ENCODE measurements at places on chromosomes 12 and 14.

DNA sequence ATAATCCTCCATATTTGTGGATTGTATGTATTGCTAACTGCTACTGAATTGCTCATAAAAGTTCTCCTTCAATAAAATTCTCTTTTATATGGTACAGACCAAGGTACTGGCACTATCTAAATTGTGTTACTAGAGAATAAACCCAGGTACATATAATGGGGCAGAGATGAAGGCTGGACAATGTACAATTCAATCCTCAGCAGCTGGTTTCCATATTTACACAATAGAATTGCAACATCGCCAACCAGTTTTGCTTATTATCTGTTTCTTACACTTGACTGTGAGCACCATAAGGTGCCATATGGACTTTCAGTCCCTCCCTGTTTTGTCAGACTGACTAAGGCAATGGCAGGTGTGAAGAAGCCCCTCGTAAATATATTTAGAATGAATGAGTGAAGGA lies 18.1 kb downstream of the KITLG start:
- DNase-seq: no peak

GRCh38 chr12:52896190-52897100 lies 8.4 kb downstream of the KRT8 start:
- DNase-seq: no peak

DNA sequence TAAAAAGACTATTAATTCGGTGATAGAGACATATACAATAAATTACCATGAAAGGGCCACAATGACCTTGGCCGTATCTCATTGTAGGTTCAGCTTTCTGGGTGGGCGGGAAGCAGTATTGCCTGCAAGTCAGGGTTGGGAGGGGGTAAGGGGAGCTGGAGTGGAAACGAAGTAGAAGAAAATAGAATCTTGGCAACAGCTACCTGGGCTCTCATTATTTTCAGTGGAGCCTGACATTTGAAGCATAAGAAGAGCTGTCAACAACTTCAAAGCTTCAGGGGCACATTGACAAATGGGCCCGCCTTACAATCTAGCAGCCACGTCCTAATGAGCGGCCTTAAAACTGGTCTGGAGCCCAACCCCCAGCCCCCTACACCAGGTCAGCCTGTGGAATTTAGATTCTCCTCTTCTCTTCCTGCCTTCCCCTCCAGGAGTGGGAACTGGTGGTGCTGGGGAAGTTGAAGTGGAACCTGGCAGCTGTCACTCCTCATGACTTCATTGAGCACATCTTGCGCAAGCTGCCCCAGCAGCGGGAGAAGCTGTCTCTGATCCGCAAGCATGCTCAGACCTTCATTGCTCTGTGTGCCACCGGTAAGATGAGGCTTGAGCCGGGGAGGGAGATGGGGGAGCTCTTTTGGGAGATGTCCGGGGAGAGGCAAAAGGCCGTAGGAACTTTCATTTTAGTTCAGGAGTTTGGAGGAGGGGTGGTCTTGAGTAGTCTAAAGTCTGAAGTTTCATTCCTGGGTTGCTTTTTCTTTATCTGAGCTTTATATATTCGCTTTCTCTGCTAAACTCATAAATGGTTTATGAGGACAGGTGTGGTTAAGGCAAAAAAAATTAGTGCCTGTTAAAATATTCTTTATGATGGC lies 5.0 kb downstream of the CCND2 start:
- no peak for DNase-seq

GRCh38 chr14:32457213-32457920 lies 128.3 kb downstream of the AKAP6 start:
- no peak for DNase-seq

DNA sequence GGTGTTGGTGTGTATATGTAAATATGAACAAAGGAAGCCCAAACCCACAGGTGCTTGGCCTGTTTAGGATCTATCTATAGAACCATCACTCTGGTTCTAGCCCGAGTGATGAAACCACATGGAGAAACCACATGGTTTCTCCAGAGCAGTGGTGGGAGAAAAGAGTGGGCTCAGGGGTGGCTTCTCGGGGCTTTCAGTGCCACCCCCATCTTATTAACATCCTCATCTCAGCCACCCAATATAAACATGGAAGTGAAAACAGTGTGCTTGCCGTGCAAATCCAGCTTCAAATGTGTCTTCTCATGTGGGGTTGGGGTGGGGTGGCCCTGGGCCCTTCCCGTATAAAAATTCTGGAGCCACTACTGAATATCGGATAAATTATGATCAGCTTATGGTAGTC lies 109.0 kb downstream of the STAB2 start:
- DNase-seq: no peak

- DNase-seq: no peak
Measured at GRCh38 chr14:97943619-97944018, 1146.4 kb downstream of the VRK1 start.

DNA sequence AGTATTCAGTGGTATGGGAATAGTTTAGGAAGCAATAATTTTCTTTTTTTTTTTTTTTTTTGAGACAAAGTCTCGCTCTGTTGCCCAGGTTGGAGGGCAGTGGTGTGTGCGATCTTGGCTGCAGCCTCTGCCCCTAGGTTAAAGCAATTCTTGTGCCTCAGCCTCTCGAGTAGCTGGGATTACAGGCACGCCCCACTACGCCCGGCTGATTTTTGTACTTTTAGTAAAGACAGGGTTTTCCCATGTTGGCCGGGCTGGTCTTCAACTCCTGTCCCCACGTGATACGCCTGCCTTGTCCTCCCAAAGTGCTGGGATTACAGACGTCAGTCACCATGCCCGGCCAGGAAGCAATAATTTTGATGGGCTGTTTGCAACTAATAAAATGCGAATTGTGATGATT lies 62.1 kb downstream of the ATG14 start:
- no peak for DNase-seq

GRCh38 chr14:66041582-66041981 lies 444.6 kb upstream of the CCDC196 start:
- no peak for DNase-seq

GRCh38 chr12:77796775-77797174 lies 33.9 kb upstream of the NAV3 start:
- no peak for DNase-seq

DNA sequence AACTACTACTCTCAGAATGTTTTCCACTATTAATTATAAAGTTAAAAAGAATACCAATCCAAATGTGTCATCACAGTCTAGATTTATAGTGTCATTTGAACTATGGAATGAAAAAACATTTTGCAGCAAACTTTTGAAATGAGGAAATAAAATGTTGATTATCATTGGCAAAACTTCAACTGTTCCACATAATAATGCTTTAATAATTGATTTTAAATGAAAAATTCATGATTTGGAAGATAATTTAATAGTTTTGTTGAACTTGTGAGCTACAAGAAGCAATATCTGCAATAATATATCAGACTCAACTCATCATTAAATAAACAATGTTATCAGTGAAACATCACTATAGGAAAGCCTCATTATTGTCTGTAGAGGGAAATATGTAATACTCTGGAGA lies 48.2 kb upstream of the DCN start:
- no peak for DNase-seq

DNA sequence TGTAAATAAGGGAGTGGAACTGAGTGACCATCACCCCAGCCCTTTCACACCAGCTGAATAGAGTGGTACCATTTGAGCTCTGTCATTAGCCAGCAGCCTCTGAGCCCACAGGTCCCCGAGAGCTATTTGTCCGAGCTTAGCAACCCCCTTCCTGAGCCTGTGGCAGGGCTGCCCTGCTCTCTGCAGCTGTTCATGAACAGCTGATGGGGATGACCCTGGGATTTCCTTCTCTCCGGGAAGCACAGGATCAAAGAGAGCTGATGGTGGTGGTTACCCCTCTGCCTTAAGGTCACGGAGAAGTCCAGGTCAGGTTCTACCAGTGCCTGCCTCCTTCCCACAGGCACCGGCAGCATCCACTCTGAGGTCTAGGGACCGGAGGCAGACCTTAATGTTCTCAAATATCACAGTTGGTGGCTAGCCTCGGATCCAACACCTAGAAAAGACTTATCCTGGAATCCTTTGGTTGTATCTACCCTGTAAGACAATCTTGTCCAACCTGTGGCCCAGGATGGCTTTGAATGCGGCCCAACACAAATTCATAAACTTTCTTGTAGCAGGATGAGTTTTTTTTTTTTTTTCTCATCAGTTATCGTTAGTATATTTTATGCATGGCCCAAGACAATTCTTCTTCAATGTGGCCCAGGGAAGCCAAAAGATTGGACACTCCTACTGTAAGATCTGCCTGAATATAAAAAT lies 81.1 kb downstream of the ESRRB start:
- DNase-seq: no peak

DNA sequence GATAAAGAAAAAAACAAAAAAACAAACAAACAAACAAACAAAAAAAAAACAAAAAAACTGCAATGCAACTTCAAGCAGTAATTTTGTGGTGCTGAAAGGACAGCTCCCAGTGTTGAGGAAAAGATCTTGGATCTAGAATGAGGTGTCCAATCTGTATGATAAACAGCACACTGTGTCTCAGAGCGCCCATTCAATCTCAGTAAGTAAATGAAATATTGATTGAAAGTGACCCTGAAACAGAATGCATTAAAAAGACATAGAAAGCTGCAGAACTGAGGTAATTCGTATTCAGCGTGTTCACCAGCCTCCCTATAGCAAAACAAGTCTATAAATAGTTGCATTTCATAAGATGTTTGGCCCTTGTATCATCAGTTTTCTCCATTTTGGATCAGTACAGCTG lies 153.0 kb downstream of the NOVA1 start:
- DNase-seq: no peak

DNA sequence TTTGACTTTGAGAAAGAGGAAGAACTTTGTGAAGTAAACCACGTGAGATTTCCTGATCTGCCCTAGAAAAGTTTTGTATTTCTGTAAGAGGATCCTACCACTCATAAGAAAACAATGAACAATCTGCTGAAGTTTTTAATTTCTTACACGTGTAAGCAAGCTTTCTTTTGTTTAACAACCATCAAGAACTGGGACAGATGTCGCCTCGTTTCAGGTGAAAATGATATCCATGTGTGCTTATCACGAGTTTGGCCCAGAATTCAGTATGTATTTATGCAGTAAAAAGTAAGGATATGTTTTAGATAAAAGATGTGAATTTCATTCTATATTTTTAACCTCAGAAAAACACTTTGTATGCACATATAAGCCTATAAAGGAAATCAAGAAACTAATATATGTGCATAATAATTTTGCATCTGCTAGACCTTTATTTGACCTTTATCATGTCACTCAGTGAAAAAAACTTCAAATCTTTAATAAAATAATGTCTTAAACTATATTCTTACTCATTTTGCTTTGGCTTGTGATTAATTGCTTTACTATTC lies 56.9 kb upstream of the DHRS4 start:
- DNase-seq: no peak

DNA sequence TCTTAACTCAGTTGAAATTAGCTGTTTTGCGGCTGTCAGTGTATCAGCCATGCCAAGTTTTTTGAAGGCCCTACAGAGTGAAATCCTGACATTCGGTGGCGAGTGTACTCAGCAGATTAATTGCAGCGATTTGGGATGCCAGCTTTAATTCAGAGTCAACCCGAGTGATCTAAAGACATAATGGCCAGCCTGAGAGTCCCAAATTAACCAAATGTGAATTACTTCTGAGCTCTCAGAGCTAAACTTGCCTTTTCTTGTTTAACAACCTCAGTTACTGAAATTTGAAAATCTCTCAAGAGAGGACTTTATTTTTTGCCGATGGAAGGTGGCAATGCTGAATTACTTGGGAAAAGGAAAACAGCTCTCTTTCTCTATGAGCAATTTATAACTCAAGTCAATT lies 148.5 kb downstream of the GLT1D1 start:
- no peak for DNase-seq

DNA sequence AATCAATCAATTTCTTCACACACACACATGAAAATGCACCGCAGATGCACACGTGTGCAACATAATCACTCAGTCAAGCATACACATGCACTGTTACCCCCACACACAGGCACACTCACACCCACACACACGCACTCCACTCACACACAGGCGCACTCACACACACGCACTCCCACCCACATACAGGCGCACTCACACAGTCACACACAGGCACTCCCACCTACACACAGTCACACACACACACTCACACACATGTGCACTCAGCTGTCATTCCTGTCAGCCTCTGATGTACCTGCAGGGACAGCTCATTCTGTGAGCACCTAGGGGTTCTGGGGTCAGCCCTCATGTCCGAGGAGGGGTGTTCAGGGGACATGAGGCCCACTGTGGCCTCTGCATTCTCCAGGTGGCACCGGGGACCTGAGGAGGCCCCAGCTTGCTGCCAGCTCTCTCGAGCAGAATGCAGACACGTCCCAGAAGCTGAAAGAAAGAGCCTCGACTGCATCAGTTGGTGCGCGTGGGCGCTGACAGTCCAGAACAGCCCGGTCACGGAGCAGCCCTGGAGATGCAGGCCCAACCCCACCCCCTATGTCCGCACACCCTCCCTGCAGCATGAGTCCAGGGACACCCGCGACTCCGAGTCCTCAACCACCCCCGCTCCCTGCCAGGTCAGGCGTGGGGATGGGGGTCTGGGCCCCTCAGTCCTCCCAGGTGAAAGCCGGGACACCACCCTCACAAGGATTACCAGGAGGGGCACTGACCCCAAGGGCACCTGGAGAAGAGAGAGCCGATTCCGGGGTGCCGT lies 69.3 kb downstream of the NOC4L start:
- no peak for DNase-seq

GRCh38 chr12:6538420-6539313 lies 4.3 kb downstream of the GAPDH start:
- no peak for DNase-seq

DNA sequence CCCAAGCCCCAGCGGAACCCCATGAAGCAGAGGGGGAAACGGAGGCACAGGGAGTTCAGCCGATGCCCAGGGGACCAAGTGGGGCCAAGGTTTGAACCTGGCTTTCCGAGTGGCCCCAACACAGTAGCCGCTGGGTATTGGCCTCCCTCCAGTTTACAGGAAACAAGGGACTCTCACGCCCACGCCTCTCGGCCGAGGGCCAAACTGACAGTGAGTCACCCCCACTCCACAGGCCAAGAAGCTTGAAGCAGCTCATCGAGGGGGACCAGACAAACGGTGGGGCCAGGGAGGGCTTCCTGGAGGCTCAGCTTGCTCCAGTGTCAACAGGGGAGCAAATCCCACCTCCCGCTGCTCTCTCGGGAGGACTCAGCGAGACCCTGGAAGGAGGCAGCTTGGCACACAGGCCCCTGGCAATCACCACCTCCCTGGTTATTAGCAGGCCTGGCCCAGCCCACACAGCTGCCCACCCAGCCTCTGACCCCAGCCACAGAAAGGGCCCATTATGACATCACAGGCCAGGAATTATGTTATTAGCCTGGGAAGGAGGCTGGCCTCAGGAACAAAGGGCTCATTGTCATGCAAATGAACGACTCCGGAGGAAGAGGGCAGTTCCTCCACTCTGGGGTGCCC lies 54.6 kb downstream of the NCOR2 start:
- no peak for DNase-seq
